ENCODE measurements at places on chromosomes 7 and 10.

- no peak for DNase-seq
These were observed 86.0 kb upstream of the ARID5B start for GRCh38 chr10:61815496-61815895.

DNA sequence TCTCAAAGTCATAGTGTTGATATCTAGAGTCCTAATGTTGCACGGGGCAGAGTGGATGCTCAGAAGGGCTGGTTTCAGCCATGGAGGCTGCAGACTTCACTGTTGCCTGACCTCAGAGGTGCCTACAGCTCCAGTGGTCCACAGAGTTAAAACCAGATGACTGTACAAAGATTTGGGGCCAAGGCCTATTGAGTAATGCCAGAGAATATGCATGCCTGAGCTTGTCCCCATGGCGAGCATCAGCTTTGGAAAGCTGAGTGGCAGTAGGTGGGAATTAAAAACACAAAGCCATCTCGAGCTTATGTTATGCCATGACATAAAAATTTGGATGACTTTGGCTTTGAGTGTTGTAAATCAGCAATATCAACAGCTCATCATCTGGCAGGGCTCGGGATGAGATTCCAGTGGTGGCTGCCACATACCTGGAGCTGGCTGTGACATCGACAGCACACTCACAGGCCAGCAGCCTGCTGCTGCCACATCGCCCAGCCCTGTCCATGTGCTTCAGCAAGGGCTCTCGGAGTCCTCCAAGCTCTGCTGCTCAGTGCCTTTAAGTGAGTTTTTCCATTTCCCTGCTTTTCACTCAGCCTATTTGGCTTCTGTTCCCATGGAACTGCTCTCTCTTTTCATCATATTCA lies 379.6 kb downstream of the TNS3 start:
- DNase-seq = no peak

DNA sequence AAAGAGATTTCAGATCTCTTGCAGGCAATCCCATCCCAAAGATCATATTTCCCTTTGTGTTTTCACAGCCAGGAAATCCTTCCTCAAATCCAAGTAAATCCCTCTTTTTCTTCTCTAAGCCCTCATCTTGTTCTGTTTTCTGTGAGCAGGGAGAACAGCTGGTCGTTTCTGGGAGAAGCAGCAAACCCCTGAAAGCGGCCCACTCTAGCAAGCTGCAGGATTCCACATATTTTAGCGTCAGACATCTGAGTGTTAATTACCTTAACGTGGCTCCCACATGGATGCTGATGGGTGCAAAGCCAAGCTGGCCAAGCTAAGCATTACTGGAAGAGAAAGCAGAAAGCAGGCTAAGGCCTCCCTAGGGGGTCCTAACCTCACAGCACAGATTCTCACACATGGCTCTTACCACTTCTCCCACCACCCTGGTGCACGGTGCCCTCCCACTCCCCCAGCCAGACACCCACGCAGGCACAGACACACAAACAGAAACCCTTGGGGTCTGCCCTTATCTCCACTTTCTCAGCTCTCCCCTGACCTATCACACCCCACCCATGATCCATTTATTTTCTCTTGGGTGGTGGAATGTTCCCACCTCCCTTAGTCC lies 551.0 kb upstream of the AUTS2 start:
- no peak for DNase-seq

DNA sequence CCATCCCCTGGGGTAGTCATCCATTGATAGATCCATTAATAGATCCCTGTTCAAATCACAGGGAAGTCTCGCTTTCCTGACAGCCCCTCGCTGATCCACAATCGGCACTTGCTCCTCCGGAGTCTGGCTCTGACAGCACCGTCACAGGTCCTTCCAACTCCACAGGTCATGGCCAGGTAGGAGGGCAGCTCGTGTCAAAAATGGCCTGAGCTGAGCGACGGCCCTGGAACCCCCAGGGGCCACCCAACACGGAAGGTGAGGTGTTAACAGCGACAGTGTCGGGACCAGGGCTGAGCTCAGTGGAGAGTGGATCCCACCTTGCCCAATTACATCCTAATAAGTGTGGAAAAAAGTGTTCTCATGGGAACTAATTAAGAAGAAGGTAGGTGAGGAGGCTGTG lies 219.8 kb downstream of the TCERG1L start:
- DNase-seq = no peak

- DNase-seq = no peak
These were observed 27.6 kb downstream of the PRKAR2B start for GRCh38 chr7:107072133-107072532.

- DNase-seq = no peak
These were observed 393.2 kb upstream of the PODXL start for GRCh38 chr7:131949659-131950058.

GRCh38 chr10:111130471-111130870 lies 53.6 kb downstream of the ADRA2A start:
- no peak for DNase-seq

GRCh38 chr10:75959209-75959608 lies 527.8 kb downstream of the LRMDA start:
- DNase-seq = no peak

DNA sequence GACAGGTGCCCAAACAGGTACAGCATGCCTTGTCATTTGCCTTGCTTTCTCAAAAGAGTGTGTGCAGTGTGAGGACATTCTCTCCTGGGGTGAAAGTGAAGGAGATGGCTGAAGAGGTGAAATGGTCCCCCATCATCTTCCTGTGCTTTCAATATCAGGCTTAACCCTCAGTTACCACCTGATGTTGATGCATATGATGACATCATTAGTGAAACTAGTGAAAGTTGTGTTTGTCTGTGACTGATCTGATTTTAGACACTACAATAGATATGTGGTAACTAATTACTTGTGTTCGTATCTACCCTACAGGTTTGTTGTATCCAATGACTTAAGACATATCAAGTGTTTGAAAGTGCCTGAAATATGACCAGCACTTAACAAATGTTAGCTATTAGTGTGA lies 24.4 kb upstream of the LRRC18 start:
- DNase-seq = no peak

- peak; percentile 38 for DNase-seq
These were observed 4.2 kb upstream of the UPP1 start for GRCh38 chr7:48084727-48085432.

GRCh38 chr7:151628846-151629604 lies 109.3 kb upstream of the RHEB start:
- DNase-seq = no peak

DNA sequence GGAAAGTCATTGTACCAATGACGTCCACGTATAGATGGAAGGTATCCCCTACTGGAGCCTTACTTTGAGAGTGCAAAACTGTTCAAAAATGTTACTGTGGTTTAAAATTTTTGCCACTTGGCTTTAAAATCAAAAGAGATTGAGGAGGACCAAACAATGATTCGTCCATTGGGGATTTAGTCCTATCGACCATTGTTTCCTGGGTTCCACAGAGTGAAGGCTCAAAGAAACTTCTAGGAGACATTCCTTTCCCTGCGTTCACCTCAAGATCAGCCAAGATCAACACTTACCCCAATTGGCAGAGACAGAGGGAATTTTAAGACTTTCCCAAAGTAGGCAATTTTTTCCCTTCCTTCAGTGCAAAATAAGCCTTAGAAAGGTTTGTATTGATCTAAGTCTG lies 152.3 kb downstream of the NEBL start:
- no peak for DNase-seq

GRCh38 chr7:333393-333764 lies 43.4 kb downstream of the FOXL3 start:
- no peak for DNase-seq

- DNase-seq = no peak
These were observed 424.0 kb downstream of the PLXNA4 start for GRCh38 chr7:132152131-132152889.

DNA sequence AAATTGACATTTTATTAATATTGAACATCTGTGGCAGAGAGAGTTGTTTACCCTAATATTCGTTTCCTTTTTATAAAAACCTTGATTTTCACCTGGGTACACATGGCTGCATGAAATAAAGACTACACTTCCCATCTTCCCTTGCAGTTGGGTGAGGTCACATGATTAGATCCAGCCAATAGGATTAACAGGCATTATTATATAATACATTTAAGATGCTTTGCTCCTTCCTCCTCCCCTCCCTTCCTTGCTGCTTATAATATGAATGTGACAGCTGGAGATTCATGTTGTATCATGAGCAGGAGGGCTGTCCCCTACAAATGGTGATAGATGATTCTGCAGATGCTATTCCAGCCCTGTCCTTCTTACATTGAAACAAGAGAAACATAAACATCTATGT lies 146.6 kb downstream of the SH2D4B start:
- DNase-seq = peak; percentile 42

DNA sequence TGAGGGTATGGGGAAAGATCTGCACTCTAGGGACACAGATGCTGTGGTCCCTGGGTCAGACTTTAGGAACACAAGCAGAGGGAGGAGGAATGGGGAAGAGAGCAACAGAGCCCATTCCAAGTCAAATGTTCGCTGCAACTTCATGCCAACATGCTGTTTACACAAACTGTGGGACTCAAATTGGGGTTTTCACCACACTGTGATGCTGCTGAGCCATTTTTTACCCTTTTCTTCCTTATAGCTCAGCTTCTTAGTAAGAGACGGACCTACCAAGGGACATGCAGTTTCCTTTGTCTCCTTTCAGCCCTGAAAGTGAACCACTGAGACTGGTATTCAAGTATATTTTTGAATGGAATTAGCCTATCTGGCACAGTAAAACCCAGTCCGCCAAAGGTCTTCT lies 64.3 kb upstream of the AGK start:
- DNase-seq = no peak

- DNase-seq = peak; percentile 44
These were observed 816 bp upstream of the LRRC4 start for GRCh38 chr7:128031901-128032604.

- no peak for DNase-seq
These were observed 14.5 kb downstream of the GIMAP5 start for GRCh38 chr7:150751702-150752101.

- no peak for DNase-seq
These were observed 281.6 kb upstream of the ZNF32 start for GRCh38 chr10:43930243-43930642.

GRCh38 chr7:48139459-48139858 lies 31.8 kb upstream of the ABCA13 start:
- DNase-seq = no peak

DNA sequence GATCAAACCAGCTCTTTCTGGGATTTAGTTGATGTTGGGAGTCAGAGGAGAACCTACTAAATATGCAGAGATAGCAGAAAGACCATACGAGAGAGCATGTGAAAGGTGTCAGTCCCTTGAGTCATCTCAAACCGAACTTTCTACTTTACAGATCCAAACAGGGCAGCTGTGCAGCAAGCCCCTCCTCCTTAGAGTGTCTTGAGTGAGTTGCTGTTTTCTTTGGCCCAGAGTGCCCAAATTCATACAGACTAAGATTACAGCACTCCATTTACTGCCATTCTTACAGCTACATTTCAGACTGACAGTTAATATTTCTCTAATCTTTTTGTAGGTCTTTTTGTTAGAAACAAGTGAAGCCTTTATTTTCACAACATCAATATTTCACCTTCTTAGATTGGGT lies 53.4 kb downstream of the NRCAM start:
- DNase-seq = no peak

GRCh38 chr7:158291998-158292397 lies 295.6 kb downstream of the PTPRN2 start:
- no peak for DNase-seq

DNA sequence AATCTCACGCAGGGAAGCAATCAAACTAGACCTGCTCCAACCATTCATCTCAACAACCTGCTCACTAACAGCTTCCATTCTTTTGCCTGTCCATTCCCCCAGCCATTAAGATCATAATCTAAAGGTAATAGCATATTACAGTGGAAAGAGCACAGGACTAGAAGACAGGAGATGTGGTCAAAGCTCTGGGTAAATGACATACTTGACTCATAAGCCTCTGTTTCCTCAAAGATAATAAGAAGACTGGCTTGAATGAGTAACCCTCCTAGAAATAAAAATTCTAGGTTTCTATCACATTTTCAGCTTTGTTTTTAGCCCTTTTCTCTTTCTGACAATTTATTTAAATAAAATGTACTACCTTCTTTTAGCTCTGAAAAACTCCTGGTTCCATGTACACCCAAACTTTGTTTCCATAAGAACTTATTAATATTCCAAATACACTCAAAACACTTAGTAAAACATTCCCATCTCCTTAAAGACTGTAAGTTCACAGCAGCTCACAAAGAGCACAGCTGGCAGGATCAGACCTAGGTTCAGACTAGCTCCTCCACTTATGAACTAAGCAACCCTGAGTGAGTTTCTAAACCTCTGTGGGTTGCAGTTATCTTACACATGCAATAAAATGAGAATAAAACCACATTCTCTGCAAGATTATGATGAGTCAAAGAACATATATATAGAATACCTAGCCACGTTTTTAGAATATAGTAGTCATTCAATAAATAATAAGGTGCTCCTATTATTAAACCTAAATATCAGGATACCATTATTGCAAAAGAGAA lies 11.6 kb downstream of the FAM204A start:
- no peak for DNase-seq

DNA sequence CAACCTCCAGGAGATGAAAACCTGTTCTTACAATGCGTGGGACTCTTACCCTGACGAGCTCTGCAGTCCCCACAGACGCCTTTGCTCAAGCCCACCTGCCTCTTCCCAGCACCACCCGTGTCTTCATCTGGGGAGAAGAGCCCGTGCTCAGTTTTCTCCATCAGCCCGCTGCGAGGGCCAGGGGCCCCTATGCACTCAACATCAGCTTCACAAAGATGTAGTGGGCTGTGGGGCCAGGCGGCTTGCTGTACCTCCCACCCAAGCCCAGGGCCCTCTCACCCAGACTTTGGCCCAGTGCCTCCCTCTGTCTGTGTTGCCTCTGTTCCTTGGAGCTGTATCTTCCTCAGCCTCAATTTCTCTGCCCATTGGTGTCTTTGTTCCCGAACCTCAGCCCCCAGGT lies 436.6 kb downstream of the DNAJB6 start:
- no peak for DNase-seq

DNA sequence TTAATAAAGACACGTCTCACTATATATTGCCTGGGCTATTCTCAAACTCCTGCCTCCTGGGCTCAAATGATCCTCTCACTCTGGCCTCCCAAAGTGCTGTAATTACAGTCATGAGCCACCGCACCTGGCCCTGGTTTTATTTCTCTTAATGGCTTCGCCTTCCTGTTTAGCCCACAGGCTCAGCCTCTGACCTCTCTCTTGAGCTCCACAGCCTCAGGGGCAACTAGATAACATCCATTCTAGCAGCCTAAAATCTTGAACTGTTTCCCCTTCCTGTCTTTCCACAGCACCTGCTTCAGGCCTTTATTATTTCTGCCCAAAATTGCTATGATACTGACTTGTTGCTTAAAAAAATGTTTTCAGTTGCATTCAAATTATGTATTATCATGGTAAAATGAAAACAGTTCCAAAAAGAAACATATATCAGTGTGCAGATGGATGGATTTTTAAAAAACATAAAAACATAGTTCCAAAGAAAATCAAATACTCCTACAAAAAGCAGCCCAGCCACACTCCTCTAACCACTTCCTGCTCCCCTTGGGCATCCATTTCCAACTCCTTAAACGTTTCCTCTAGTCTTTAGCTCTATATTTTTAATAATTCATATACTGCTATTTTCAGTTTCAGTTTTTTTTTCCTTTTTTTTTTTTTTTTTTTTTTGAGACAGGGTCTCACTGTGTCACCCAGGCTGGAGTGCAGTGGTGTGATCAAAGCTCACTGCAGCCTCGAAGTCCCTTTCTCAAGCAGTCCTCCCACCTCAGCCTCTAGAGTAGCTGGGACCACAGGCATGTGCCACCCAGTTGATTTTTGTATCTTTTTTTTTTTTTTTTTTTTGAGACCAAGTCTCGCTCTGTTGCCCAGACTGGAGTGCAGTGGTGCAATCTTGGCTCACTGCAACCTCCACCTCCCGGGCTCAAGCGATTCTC lies 5.1 kb upstream of the BAZ1B start:
- DNase-seq = no peak
